ACHN (cell line): ENCODE measurements at places on chromosomes 7 and 10.
A peak's percentile ranks its signal among the peaks of the same experiment; 100 is the strongest.

GRCh38 chr10:103197903-103198302 lies 4.8 kb upstream of the NT5C2 start:
- no peak for DNase-seq

- no peak for DNase-seq
These were observed 17.7 kb downstream of the NPY start for GRCh38 chr7:24301703-24302102.

DNA sequence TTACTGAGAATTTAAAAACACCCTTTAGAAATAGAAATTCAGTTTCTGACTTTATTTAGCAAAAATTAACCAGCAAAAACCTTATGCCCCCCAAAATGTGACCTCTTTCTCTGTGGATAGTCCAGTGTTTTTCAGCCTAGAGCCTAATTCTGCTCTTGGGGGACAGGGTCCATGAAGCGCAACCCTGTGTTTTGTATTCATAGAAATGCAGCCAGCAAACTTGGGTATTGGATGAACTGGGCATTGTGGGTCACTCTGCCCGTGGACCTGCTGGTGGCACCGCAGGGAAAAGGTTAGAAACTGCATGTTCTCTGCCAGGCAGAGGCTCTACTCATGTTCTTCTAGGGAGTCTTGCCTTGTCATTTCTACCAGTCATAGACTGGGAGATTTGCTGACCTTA lies 787.4 kb upstream of the C7orf33 start:
- DNase-seq = no peak

GRCh38 chr7:94420328-94420727 lies 25.6 kb downstream of the COL1A2 start:
- DNase-seq = no peak

DNA sequence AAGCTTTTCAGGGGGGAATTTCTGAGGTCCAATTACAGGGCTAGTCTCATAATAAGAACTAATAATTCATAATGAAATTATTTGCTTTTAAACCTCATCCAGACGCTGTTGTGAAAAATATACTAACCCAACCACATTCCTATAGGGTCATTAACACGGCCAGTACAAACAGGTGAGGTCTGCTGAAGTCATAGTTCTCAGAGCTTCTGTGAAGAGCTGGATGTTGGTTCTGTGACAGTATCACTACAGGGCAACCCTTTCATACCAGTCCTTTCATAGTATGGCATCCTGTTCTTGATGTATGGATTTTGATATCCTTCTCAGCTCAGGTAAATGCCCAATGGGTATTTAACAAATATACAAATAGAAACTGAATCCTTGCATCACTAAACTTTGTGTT lies 62.3 kb upstream of the FAM133B start:
- no peak for DNase-seq

- peak; percentile 84 for DNase-seq
These were observed 54.9 kb upstream of the ZNF800 start for GRCh38 chr7:127447326-127447945.

- DNase-seq = no peak
These were observed 215.9 kb upstream of the MKLN1 start for GRCh38 chr7:131111792-131112191.

- no peak for DNase-seq
These were observed 50.6 kb downstream of the PRKG1 start for GRCh38 chr10:51124852-51125251.

DNA sequence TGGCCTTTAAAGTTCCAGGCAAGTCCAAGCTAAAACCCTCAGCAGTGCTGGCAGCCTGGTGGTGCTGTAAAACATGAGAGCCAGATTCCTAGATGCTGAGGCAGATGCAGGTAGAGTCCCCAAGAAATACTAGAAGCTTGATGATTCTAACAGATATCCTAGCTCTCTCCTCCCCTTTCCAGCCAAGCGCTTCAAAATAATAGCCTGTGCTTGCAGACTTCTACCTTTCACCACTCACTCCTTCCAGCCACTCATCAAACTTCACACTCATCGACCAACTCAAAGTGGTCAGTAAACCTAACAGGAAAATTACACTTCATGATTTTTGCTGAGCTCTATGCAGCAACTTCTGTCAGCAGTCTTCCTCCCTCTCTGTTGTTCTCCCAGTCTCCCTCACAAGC lies 50.2 kb downstream of the LMBR1 start:
- DNase-seq = no peak

- DNase-seq = no peak
These were observed 45.9 kb upstream of the TMEM72 start for GRCh38 chr10:44865289-44865671.

- DNase-seq = no peak
These were observed 7.2 kb downstream of the GNB2 start for GRCh38 chr7:100680576-100681271.

GRCh38 chr10:120945801-120946302 lies 94.7 kb downstream of the WDR11 start:
- no peak for DNase-seq

DNA sequence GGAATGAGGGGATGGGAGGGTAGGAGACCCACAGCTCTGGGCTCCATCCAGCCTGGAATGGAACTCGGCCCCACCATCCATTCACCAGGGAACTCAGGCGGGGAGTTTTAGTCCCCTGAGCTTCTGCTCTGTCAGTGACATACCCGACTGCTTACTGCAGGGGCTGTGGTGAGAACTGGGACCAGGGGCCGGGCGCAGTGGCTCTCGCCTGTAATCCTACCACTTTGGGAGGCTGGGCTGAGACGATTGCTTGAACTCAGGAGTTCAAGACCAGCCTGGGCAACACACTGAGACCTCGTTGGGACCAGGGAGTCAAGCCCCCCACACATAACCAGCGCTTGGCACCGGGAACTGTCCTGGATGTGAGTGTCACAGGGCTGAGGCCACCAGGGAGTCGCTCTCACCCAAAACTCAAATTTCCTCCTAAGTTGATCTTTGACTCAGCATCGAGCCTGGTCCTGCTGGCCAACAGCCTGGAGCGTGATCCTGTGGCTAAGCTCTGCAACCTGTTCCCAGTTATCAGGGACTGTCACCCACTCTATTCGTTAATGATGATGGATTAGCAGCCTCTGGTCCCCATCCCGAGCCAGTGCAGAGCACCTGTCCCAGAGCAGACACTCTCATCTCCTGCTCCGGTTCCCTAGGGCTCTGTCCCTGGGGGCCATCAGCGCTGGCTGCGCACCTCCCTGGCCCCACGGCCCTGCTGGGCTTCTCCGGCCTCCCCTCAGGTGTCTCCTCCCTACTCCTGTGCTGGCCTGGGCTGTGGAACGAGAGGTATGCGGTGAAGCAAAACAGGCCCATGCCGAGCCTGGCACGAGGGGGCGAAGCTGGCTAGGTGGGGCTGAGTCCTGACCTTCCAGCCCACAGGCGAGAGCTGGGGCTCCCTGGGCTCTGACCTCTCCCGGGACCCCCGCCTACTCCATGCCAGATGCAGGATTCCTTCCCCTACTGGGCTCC lies 902 bp upstream of the CLDN15 start:
- DNase-seq = no peak

DNA sequence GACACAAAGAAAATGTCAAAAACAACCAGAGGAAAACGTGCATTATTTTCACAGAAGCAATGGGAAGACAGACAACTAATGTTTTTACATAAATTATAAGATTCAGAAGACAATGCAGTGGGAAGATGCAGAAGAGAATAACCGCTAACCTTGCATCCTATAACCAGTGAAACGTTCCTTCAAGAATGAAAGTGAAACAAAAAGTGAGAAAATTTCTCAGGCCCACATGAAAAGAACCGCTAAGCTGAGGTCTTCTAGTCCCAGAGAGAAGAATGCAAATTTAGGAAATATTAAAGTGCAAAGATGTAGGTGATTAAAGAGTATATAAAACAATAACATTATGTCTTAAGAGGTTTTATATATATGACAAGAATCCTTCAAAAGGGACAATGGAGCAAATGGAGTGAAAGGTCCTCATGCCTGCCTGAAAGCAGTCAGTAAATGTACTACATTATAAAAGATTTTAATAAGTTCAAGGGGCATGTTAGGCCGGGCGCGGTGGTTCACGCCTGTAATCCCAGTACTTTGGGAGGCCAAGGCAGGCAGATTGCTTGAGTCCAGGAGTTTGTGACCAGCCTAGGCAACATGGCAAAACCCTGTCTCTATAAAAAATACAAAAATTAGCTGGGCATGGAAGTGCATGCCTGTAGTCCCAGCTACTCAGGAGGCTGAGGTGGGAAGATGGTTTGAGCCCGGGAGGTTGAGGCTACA lies 43.1 kb upstream of the DDC start:
- DNase-seq = no peak

GRCh38 chr7:12921751-12922345 lies 234.4 kb downstream of the ARL4A start:
- no peak for DNase-seq

DNA sequence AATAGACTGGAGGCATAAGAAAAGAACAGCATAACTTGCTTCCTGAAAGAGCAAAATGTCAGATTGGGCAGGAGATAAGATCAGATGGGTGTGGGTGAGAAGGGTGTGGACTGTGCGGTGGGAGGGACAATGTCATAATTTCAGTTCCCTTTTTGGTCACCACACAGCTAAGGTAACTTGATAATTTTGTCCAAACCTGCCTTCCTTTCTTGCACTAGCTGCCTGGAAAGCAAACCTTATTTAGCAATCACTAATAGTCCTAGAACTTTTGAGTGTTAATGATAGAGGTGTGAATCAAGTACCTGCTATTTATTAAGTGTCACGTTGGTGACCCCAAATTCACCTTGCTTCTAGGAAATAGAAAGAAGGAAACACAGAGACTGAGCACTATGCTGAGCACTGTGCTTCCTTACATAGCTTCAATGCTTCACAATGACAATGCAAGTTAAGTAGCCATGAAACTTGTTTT lies 72.4 kb upstream of the SP4 start:
- no peak for DNase-seq

- DNase-seq = no peak
These were observed 232.6 kb downstream of the CELF2 start for GRCh38 chr10:11250304-11250703.

DNA sequence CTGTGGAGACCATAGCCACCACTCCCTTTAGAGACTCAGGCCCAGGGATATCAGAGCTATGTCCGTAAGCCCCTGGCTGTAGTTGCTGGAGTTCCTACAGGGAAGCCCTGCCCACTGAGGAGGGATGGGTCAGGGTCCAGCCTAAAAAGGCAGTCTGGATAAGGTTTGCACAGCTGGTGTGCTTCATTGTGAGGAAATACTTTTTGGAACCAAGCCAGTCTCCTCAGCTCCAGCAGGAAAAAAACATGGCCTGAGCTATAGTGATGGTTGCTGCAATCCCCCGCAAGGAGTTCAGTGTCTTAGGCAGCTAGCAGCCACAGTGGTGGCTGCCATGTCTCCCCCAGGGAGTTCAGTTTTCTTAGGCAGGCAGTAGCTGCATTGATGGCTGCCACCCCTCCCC lies 52.6 kb upstream of the CYP2C8 start:
- no peak for DNase-seq

DNA sequence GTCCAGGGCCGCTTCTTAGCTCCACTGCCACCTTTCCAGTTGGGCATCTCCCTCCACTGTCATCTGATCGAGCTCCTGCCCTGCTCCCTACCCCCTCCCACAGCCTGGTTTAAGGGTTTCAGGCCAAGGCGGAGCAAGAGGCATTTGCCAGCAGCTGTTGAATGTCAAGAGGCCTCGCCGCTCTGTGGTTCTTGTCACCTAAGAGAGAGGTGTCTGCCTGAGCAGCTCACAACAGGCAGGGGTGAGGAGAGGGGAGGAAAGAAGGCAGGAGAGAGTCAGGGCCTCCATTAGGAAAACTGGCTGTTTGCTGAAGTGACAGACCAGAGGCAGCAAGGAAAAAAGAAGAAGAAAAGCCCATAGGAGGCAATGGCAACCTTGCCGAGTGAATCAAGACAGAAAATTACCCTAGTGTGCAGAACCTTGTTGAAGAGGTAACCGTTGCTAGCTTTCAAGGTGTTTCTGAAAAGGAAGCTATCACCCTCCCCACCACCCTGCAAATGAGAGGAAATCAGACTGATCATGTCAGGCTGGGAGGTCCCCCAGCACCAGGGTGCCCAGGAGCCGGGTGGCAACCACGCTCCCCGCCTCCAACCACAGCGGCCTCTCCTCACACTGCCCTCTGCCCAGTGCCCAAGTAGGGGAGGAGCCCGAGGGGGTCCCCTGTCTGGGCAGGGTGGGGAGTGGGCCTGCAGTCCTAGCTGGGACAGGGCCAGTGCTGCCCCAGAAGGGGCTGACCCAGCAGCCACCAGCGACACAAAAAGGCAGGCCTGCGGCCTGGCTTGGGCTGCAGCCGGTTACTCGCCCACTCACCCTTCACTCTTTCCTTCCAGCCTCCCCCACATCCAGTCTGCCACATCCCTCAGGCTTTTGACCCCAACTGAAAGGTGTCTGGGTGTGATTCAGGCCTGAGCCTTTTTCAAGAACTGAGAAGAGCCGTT lies 7.1 kb downstream of the GATA3 start:
- no peak for DNase-seq

DNA sequence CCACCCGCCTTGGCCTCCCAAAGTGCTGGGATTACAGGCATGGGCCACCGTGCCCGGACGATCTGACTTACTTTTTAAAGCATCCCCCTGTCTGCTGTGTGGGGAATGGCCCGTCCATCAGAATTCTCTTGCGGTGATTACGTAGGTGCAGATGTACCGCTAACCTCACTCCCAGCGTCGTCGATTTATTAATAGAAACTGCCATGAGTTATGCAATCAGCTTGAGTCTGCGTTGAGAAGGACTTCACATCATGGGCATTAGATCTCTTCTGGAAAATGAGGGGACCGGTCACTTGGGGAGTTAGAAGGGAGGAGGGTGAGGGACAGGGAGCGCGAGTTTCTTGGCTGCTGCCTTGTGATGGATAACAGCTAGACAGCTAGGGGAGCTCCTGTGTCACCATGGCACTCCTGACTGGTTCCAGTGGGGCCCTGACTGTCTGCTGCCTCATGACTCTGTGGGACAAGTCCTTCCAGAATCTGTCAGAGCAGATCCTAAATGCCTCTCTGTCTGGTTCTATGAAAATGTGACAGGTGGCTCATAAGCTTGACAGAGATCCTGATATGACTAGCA lies 35.2 kb downstream of the POR start:
- DNase-seq = no peak

DNA sequence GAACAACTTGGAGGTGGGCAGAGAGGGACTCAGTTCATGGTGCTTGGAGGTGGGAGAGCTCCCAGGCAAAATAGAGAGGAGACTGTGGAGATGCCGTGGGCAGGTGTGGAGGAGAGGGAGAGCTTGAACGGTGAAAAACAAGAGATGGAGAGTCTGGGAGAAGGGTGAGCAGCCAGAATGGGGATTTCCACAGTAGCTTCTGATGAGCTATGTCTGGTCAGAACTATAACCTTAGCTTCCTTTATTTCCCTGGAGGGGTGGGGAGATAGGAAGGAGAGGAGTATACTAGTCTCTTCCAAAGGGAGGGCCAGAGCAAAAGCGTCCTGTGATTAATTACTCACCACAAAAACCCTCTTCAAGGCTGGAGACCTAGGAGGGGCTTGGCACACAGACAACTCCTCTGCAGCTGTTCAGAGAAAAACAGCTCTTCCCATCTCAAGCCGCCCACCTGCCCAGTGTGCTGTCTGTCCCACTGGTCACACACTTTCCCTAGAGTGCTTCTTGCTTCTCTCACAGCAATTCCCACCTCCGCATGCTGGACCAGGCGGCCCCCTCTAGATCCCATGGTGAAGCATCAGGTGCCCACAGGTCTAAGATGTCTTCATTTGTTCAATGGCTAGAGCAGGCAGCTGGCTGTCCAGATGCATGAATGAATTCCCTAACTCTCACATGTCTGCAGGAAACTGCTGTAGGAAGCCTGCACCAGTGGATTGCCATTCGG lies 41.9 kb downstream of the TAS2R41 start:
- DNase-seq = no peak

- DNase-seq = no peak
These were observed 99.8 kb downstream of the DYNC2I1 start for GRCh38 chr7:158955932-158956804.

- DNase-seq = no peak
These were observed 3.8 kb downstream of the PRKCQ start for GRCh38 chr10:6576326-6576725.

GRCh38 chr7:129940329-129940728 lies 12.4 kb downstream of the UBE2H start:
- no peak for DNase-seq
